ENCODE measurements at places on chromosomes 7 and 10.

DNA sequence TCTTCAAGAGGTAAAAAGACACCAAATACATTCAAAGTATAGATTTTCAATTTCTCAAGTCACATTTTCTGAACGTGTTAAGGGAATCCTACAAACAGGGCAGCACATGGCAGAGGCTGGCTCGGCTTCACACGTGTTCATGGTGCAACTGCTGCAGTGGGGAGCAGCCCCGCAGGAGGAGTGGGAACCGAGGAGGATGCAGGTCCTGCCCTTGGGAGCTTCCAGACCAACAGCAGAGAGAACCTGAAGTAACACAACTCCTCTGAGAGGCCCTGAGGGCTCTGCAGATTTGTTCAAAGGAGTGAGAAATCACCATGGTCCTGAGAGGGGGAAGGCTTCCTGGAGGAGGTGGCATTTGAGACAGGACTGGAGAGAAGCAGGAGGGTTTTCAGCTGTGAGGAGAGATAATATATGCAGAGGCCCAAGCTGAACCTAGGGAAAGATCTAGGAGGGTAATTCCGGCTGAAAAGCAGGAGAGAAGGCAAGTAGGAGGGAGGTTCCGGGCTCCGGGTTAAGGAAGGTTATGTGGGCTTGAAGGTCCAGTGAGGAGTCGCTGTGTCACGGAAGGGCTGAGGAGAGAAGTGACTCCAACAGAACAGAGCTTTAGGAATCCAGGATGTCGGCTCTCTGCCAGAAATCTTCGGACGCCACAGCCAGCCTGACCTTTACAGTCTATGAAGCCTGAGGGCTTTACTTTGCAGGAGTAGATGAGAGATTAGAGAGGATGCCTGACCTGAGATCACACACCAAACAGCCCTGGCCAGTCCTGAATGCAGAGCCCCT lies 77.5 kb downstream of the GPR26 start:
- DNase-seq: no peak

DNA sequence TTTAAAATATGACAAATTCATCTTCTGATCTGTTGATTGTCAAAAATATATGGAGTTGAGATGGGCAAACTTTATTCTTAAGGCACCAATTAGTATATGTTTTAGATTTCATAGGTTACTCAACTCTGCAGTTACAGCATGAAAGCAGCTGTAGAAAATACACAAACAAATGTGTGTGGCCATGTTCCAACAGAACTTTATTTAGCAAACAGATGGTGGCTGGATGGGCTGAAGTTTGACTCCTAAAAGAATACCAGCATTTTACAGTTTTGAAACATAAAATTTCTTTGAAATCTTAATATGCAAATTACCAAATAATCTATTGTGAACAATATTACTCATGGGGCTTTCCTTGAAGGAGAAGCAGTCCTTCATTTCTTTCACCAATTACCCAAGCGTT lies 1206.0 kb upstream of the LRRTM3 start:
- DNase-seq: no peak

- no peak for DNase-seq
Observed at GRCh38 chr7:86301301-86301700, 342.4 kb upstream of the GRM3 start.

- DNase-seq: no peak
Observed at GRCh38 chr10:103227416-103227815, 18.3 kb upstream of the RPEL1 start.

DNA sequence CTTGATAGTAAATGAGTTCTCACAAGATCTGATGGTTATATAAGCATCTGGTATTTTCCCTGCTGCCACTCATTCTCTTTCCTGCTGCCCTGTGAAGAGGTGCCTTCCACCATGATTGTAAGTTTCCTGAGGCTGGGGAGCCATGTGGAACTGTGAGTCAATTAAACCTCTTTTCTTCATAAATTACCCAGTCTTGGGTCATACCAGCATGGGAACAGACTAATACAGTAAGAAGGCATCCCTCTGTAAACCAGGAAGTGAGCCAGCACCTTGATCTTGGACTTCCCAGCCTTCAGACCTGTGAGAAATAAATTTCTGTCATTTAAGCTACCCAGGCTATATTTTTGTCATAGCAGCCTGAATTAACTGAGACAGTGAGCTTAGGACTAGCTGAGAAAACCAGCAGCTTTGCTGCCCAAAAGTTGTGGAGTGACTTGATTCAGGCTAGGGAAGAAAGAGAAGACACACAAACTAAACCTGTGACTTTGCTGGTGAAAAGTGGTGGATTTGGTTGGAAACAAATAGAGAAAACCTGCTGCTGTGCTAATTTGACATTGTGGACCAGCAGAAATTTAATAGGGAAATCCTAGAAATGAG lies 29.7 kb downstream of the PALS2 start:
- DNase-seq: no peak

- DNase-seq: no peak
Observed at GRCh38 chr10:125838802-125839575, 15.6 kb downstream of the BCCIP start.

DNA sequence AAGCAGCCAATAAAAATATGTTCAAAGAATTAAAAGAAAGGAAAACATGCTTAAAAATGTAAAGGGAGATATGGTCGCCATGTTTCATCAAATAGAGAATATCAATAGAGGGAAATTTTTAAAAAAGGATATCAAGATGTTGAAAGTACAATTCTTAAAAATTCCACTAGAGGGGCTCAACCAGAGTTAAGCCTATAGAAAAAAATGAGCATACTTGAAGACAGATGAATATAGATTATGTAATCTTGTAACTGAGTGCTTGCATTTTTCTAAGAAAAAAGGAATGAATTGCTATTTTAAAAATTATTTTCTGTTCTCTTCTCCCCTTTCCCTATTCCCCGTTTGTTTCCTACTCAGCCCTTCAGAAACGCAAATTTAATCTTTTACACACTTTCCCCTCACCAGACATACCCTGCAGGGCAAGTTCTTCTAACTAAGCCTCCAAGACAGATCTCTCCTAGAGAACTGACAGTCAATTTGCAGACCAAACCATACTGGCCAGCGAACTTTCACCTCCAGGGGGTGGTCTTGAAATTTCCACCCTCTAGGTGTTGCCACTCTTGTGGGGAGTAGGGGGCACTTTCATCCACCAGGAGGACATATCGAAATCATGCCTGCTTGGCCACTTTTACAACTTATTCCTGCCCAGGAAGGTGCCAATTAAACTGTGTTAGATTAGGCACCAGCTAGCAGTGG lies 67.7 kb downstream of the NSUN6 start:
- DNase-seq: no peak

- no peak for DNase-seq
Observed at GRCh38 chr7:158302274-158303070, 285.2 kb downstream of the PTPRN2 start.

- no peak for DNase-seq
Observed at GRCh38 chr10:48450233-48450740, 143.8 kb downstream of the MAPK8 start.

GRCh38 chr7:691361-692045 lies 35.0 kb upstream of the DNAAF5 start:
- DNase-seq: no peak

DNA sequence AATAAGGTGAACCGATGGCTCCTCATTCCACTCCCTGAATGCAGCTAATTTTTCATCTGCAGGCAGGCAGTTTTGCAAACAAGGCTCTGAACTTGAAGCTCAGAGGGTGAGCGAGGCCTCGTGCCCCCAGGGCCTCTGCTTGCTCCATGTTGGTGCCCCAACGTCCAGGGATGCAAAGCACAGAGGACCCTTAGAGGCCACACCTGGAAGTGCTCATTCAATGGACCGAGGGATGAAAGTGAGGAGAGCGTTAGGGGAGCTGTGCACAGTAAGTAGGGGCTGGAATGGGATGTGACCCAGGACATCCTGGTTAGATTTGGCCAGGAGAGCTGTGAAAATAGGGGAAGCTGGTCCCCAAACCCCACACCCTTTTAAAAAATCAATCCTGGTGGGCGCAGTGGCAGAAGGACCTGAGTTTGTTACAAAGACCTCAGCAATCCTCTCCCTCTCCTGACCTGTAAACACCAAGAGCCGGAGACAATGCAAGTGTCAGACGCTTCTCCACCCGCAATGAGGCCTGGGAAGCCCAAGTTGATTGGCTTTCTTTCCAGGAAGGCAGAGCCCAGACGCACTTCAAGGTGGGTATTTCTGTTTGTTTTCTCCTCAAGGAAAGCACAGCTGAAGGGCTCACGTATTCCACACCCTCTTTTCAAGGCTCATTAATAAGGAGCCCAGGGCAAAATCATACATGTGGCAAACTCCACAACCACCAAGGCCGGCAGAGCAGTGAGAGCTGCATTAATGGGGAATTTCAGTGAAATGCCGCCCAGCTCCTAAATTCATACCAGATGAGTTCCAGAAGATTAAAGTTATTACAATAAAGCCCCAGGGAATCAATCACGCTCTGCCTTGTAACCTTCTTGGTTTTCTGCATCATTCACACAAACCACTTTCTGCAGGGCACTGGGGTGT lies 14.1 kb upstream of the CXCL12 start:
- DNase-seq: no peak

GRCh38 chr10:33422471-33423153 lies 88.1 kb upstream of the NRP1 start:
- no peak for DNase-seq

DNA sequence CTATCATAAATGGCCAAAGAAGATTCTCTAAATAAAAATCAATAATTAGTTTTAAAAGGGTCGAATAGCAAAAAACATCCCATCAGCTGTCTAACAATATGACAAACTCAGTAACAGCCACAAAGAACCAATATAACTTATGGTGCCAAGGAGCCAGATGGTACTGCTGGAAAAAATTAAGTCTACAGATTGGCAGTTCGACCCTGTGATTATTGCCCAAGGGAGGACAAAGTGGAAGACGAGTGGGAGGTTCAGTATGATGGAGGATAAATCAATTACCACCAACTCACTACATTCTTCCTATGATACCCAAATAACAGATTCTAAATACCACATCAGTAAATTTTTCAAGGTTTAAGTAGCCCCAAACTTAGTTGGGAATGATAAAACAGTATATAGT lies 49.0 kb downstream of the SKAP2 start:
- no peak for DNase-seq

GRCh38 chr10:80708185-80708584 lies 170.5 kb downstream of the SH2D4B start:
- DNase-seq: no peak

GRCh38 chr10:32953277-32953927 lies 4.6 kb downstream of the ITGB1 start:
- DNase-seq: no peak

- DNase-seq: no peak
Observed at GRCh38 chr10:48982584-48982983, 42.9 kb upstream of the LRRC18 start.

- no peak for DNase-seq
Observed at GRCh38 chr7:39069031-39069430, 91.3 kb downstream of the POU6F2 start.

DNA sequence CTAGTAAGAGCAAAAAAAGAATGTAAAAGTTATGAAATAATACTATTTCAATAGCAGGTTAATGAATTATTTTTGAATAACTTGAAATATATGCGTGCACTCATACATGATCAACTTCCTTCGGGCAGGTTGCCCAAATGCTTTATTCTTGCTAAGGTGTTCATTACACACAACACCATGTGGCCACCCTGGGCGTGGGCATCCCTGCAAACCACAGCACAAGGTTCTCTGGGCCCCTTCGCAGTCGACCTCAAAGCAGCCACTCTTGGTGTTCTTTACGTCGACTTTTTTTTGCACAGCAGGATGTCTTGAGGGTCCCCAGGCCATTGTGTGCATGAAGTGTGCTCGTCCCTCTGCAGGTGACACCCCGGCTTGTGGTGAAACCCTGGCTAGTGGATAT lies 300.7 kb upstream of the PITRM1 start:
- DNase-seq: no peak

GRCh38 chr7:6130007-6130587 lies 98.9 kb downstream of the ANKRD61 start:
- no peak for DNase-seq

DNA sequence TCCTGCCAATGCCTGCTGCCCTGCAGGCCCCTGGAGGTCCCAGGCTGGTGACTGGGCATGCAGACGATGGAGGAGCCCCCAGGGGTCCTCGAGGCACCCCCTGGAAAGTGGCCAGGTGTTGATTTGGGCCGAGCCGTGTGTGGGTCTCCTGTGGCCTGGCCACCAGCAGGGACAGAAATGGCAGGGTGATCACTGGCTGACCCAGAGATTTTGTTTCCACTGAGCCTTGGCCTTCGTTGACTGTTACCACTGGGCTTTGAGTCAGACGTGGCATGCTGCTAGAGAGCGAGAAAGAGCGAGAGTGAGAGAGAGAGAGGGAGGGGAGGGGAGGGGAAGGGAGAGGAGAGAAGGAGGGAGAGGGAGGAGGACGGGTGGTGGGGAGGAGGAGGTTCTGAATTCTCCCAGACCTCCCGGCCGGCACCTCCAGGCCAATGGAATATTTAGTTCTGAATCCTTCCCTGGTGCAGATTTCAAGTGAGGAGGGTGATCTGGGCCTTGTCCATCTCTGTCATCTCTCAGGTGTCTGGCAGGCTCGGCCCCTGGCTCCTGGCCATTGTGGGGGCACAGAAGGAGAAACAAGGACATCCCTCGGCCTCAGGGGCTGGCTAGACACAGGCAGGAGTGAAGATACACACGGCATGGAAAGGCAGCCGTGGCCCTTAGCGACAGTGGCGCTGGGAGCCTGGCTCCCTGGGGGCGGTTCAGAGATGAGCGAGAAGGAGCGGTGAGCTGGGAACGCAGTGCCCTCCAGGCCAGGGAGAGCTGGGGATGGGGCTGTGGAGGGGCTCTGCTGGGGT lies 58.2 kb downstream of the GLRX3 start:
- no peak for DNase-seq

GRCh38 chr7:120876922-120877321 lies 19.0 kb upstream of the TSPAN12 start:
- DNase-seq: no peak
